Activated CD4-positive, alpha-beta memory T cell treated with anti-CD3 and anti-CD28 coated beads, Interleukin-2, amount 10 ng/mL, durations not matched to agents 7 days and 5 days (primary cell): ENCODE measurements at places on chromosomes 3 and 15.
A peak's percentile ranks its signal among the peaks of the same experiment; 100 is the strongest.

GRCh38 chr15:81299156-81299555, 24.8 kb downstream of the STARD5 start:
- H3K4me1 ChIP-seq: peaks cover 64% of the 10 kb centered on the region
- H3K27me3 ChIP-seq: no peaks in the 10 kb centered on the region
- DNase-seq: no peak
- peak overlapping the region; percentile 98 for H3K4me3 ChIP-seq
- peaks cover 82% of the 10 kb centered on the region for H3K36me3 ChIP-seq

GRCh38 chr3:94972066-94972465, 909.2 kb downstream of the NSUN3 start:
- no peak overlapping the region for H3K4me3 ChIP-seq
- no peaks in the 10 kb centered on the region for H3K4me1 ChIP-seq
- no peaks in the 10 kb centered on the region for H3K36me3 ChIP-seq

DNA sequence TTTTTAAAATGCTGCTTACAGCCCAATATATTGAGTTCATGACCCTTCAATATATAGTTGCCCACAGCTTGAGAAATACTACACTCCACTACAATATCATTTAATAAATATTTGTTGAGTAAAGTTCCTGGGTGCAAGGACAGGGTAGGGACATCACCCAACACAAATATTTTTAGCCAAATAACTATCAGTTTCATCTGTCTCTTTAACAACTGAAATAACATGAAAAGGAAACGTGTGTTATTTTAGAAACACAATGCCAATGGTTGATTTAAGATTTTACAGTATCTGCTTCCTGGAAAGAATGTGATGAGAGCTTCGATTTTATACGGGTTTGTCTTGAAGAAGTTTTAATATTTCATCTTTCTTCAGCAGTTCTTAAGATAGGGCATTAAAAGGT, 67.7 kb upstream of the CDV3 start:
- peak overlapping the region; percentile 85 for H3K27ac ChIP-seq
- peaks cover 1% of the 10 kb centered on the region for H3K27me3 ChIP-seq
- H3K4me1 ChIP-seq: peaks cover 15% of the 10 kb centered on the region
- no peak for DNase-seq
- no peaks in the 10 kb centered on the region for H3K36me3 ChIP-seq

- H3K36me3 ChIP-seq: peaks cover 32% of the 10 kb centered on the region
- peaks cover 1% of the 10 kb centered on the region for H3K4me1 ChIP-seq
- no peaks in the 10 kb centered on the region for H3K27me3 ChIP-seq
These were observed 76.4 kb downstream of the DHX36 start for GRCh38 chr3:154247806-154248415.

DNA sequence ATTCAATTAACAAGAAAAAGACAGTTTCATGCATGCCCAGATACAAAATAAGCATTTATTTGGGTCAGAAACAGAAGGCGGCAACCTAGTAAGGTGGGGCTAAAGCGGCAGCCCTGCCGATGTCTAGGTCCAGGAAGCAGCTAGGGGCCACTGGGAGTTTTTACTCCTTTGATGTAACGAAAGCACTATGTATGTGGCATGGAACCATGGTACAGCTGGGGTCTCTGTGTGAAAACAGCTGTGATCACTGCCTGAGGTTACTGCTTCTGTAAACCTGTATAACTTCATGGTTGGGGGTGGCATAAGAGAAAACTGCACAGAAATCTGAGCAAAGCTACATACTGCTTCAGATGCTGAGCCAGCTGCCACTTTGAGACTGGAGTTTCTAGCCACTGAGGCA, 119.5 kb downstream of the ZNF280D start:
- H3K27ac ChIP-seq: no peak overlapping the region
- no peaks in the 10 kb centered on the region for H3K4me1 ChIP-seq
- peaks cover 9% of the 10 kb centered on the region for H3K27me3 ChIP-seq
- no peaks in the 10 kb centered on the region for H3K36me3 ChIP-seq

DNA sequence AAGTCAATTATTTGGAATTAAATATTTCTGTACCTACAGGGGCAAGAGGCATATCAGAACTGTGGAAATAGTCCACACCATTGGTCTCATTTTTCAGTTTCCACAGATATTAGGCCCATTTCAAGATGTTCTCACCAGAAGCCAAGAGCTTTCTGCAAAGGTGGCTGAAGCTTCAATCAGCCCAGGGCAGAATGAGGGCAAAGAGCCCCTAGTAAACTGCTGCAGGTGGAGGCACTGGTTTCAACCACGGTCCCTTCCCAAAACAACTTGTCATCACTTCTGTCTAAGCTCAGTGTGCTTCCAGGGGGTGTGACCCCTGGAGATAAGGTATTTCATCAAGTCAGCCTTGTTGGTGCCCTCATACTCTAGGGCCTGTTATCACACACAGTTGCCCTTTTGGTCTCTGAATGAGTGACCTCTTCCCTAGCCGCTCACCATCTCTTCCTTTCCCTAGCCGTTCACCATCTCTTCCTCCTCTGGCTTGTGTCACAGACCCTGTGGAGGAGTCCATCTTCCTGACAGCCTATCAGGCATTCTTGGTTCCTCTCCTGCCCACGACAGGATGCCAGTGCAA, 21.2 kb downstream of the IL17RD start:
- H3K4me3 ChIP-seq: no peak overlapping the region
- H3K4me1 ChIP-seq: no peaks in the 10 kb centered on the region

- peaks cover 20% of the 10 kb centered on the region for H3K27me3 ChIP-seq
- H3K36me3 ChIP-seq: no peaks in the 10 kb centered on the region
- H3K4me3 ChIP-seq: no peak overlapping the region
- no peak overlapping the region for H3K27ac ChIP-seq
- DNase-seq: no peak
These were observed 17.9 kb downstream of the DZIP1L start for GRCh38 chr3:138097192-138098172.

GRCh38 chr3:117962750-117963149, 1071.9 kb downstream of the IGSF11 start:
- DNase-seq: no peak
- no peaks in the 10 kb centered on the region for H3K4me1 ChIP-seq
- no peaks in the 10 kb centered on the region for H3K27me3 ChIP-seq
- no peaks in the 10 kb centered on the region for H3K36me3 ChIP-seq
- H3K4me3 ChIP-seq: no peak overlapping the region

GRCh38 chr15:95872366-95872771, 458.1 kb upstream of the NR2F2 start:
- H3K4me3 ChIP-seq: no peak overlapping the region
- DNase-seq: no peak
- H3K4me1 ChIP-seq: peaks cover 30% of the 10 kb centered on the region
- H3K27me3 ChIP-seq: no peaks in the 10 kb centered on the region
- H3K36me3 ChIP-seq: no peaks in the 10 kb centered on the region

GRCh38 chr3:196051282-196052076, 30.4 kb downstream of the TFRC start:
- H3K4me3 ChIP-seq: no peak overlapping the region
- no peaks in the 10 kb centered on the region for H3K4me1 ChIP-seq
- H3K27ac ChIP-seq: no peak overlapping the region
- H3K36me3 ChIP-seq: peaks cover 75% of the 10 kb centered on the region

- peak; percentile 74 for DNase-seq
- peaks cover 33% of the 10 kb centered on the region for H3K4me1 ChIP-seq
- no peak overlapping the region for H3K4me3 ChIP-seq
- no peaks in the 10 kb centered on the region for H3K27me3 ChIP-seq
- H3K27ac ChIP-seq: peak overlapping the region; percentile 51
- H3K36me3 ChIP-seq: no peaks in the 10 kb centered on the region
These were observed 55.3 kb upstream of the CA12 start for GRCh38 chr15:63436872-63437375.

DNA sequence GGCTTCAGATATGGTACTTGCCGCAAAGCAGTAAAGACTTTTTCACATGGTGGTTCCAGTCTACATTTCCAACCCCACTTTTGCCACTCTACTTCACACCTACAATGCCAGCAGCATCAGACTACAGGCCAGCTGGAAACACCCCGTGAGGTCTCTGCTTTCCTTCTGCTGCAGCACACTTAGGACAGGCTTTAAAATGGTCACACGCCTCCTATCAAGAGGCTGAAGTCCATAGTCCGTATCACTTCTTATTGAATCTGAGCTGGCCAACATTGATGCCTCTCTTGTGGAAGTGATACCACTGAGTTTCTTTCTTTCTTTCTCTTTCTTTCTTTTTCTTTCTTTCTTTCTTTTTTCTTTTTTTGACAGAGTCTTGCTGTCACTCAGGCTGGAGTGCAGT, 59.8 kb downstream of the ZNF860 start:
- H3K4me1 ChIP-seq: no peaks in the 10 kb centered on the region
- H3K4me3 ChIP-seq: no peak overlapping the region
- no peak for DNase-seq

GRCh38 chr3:193851428-193851847, 258.4 kb downstream of the OPA1 start:
- no peak overlapping the region for H3K27ac ChIP-seq
- no peaks in the 10 kb centered on the region for H3K4me1 ChIP-seq
- no peak overlapping the region for H3K4me3 ChIP-seq
- no peaks in the 10 kb centered on the region for H3K36me3 ChIP-seq
- H3K27me3 ChIP-seq: peaks cover 11% of the 10 kb centered on the region

GRCh38 chr3:62128051-62128450, 245.3 kb downstream of the FEZF2 start:
- H3K36me3 ChIP-seq: no peaks in the 10 kb centered on the region
- no peaks in the 10 kb centered on the region for H3K4me1 ChIP-seq
- H3K4me3 ChIP-seq: no peak overlapping the region
- H3K27me3 ChIP-seq: no peaks in the 10 kb centered on the region
- DNase-seq: no peak
- H3K27ac ChIP-seq: no peak overlapping the region

- no peaks in the 10 kb centered on the region for H3K27me3 ChIP-seq
- DNase-seq: no peak
- no peak overlapping the region for H3K27ac ChIP-seq
- peaks cover 32% of the 10 kb centered on the region for H3K36me3 ChIP-seq
These were observed 42.0 kb downstream of the GSK3B start for GRCh38 chr3:120052225-120052624.

GRCh38 chr3:120983841-120984240, 75.8 kb downstream of the STXBP5L start:
- H3K4me3 ChIP-seq: no peak overlapping the region
- H3K4me1 ChIP-seq: no peaks in the 10 kb centered on the region

DNA sequence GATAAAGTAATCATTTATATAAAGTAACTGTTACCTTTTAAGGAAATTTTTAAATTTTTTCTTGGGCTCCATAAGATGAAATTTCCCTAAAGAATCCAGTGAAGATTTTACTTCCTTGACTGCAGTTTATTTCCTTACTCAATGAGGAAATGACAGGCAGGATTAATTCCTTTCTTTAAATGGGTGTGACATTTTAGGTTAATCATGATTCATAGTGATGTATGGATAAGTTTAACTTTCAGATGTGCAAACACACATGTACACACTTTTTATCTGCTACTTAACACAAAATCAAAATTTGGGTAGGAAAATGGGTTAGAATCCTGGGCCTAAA, 11.2 kb upstream of the LEO1 start:
- peaks cover 20% of the 10 kb centered on the region for H3K4me1 ChIP-seq
- H3K36me3 ChIP-seq: no peaks in the 10 kb centered on the region
- H3K4me3 ChIP-seq: no peak overlapping the region

DNA sequence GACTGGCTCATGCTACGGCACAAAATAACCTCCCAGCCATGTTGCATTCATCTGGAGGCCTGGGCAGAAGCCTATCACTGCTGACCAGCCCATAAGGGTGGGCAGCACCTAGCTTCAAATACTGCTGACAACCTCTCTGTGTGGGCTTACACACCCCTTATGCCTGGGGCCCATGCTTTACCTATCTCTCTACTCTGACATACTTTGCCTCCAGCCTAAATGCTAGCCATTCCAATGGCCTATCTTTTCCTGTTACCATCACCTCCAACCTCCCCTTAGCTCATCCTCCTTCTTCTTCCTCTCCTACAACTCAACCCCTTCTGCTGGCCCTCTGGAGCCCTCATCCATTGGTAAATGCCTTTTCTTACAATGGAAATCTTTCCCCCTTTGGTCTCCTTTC, 41.0 kb upstream of the PPP2R3A start:
- no peaks in the 10 kb centered on the region for H3K4me1 ChIP-seq
- no peak overlapping the region for H3K4me3 ChIP-seq
- no peak for DNase-seq
- no peaks in the 10 kb centered on the region for H3K36me3 ChIP-seq

DNA sequence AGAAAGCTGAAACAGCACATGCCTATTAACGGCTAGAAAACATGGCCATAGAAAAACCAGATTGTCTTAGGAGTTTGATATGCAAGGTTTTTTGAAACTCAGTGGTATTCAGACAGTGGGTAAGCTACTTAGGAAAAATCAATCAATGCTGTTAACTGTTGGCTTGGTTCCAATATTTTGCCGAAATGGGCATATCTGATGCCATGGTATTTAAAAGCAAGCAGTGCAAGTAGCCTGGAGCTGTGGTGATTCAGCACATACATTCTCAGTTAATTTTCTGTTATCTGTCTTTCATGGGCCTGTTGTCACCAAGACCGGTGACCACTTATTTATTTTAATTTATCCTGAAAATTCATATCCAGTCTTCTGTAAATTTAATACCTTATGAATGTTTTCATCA, 17.3 kb upstream of the SUCNR1 start:
- H3K4me3 ChIP-seq: no peak overlapping the region
- DNase-seq: no peak
- H3K36me3 ChIP-seq: no peaks in the 10 kb centered on the region

- no peak overlapping the region for H3K27ac ChIP-seq
- no peak overlapping the region for H3K4me3 ChIP-seq
- no peak for DNase-seq
- no peaks in the 10 kb centered on the region for H3K27me3 ChIP-seq
- no peaks in the 10 kb centered on the region for H3K4me1 ChIP-seq
These were observed 413.9 kb upstream of the NR2F2 start for GRCh38 chr15:95916568-95916967.

GRCh38 chr3:150610785-150611184, 7.7 kb downstream of the SELENOT start:
- H3K4me1 ChIP-seq: peaks cover 76% of the 10 kb centered on the region
- H3K27ac ChIP-seq: no peak overlapping the region
- no peaks in the 10 kb centered on the region for H3K27me3 ChIP-seq

- no peak for DNase-seq
- H3K36me3 ChIP-seq: no peaks in the 10 kb centered on the region
- H3K27ac ChIP-seq: no peak overlapping the region
- no peak overlapping the region for H3K4me3 ChIP-seq
- H3K27me3 ChIP-seq: peaks cover 3% of the 10 kb centered on the region
These were observed 17.5 kb downstream of the OCA2 start for GRCh38 chr15:28081594-28081993.

- DNase-seq: no peak
- peaks cover 14% of the 10 kb centered on the region for H3K4me1 ChIP-seq
- H3K27me3 ChIP-seq: peaks cover 41% of the 10 kb centered on the region
These were observed 189.2 kb upstream of the THRB start for GRCh38 chr3:24683633-24684384.

GRCh38 chr3:8538913-8539312, 37.3 kb downstream of the LMCD1 start:
- no peaks in the 10 kb centered on the region for H3K4me1 ChIP-seq
- no peak for DNase-seq
- no peak overlapping the region for H3K27ac ChIP-seq
- H3K4me3 ChIP-seq: no peak overlapping the region
- H3K27me3 ChIP-seq: no peaks in the 10 kb centered on the region
- no peaks in the 10 kb centered on the region for H3K36me3 ChIP-seq
